Temporal lobe (tissue), 4 donors: ENCODE measurements at places on chromosomes 1 and 21. TPM values are rescaled to one million over a fixed set of nuclear protein-coding genes. Genes with fewer than 3 reads are reported as not detected.

TFAP2E gene
- total RNA-seq, result 0.74 TPM

RNU1-2 gene
- 73,230 TPM for total RNA-seq

C4BPB gene
- total RNA-seq, result not detected

RAD54L gene
- 1.5 TPM for total RNA-seq

KCNE1 gene
- total RNA-seq, result 1.2 TPM

EVI5 gene
- 43.5 TPM for total RNA-seq

ADGRL4 gene
- 4.9 TPM for total RNA-seq

PKNOX1 gene
- 13.8 TPM for total RNA-seq

ACOT11 gene
- total RNA-seq, result 1.2 TPM

HEYL gene
- total RNA-seq, result 0.98 TPM

SLC35F3 gene
- 2.5 TPM for total RNA-seq

TMEM82 gene
- not detected for total RNA-seq

LCE1B gene
- total RNA-seq, result not detected
